ENCODE measurements at places on chromosomes 11 and 22.

DNA sequence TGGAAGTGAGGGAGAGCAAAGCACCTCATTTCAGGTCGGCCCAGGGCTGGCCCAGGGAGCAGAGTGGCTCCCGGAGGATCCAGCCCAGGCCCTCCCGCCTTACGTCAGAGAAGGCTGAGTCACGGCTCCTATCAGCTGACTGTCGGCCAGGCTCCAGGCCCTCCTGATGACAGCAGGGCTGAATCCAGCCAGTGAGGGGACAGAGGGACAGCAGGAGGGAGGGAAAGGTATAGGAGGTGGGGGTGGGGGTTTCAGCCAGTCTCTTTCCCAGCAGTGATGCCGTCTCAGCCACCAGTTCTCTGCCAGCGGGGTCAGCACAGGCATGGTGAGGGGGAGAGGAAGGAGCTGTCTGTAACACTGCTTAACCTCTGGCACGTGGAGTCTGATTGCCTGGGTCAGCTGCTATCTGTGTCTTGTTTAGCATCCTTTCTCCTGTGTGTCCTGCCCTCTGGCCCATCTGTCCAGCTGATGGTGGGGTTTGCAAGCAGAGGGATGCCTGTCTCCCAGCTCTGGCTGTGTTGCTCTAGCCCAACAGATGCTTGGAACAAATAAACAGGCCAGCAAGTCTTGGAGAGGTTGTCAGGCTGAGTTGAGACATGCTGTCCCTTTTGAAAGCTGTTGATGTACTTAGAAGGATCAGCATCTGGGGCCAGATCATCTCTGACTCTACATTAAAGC is 74.0 kb downstream of the ADAMTS15 start:
- DNase-seq = no peak

DNA sequence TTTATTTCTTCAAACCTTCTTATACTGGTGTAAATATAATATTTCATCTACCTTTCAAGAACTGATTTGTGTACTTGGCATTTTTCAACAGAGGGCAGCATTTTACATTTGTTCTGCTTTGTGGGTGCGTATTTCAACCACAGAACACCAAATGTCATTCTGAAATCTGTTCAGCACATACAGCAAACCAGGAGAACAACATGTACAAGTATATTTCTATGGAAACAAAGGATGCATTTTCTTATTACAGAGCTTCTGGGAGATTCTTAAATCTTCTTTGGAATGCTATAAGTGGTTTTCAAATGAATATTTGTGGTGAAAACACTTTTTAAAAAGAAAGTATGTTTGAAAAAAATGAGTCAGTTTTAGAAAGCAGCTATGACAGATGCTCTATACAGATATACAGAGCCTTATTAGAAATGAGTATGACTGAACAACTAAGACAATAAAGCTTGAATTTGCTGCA is 946.0 kb downstream of the FAM181B start:
- DNase-seq = no peak

DNA sequence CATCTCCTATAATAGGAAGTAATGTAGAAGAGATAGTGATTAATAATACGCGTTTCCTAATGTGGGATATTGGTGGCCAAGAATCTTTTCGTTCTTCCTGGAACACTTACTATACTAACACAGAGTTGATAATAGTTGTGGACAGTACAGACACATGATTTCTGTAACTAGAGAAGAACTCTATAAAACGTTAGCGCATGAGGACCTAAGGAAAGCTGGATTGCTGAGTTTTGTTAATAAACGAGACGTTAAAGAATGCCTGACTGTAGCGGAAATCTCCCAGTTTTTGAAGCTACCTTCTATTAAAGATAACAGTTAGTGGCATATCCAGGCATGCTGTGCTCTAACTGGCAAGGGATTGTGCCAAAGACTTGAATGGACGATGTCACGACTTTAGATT is 83.3 kb downstream of the GGT1 start:
- DNase-seq = no peak

DNA sequence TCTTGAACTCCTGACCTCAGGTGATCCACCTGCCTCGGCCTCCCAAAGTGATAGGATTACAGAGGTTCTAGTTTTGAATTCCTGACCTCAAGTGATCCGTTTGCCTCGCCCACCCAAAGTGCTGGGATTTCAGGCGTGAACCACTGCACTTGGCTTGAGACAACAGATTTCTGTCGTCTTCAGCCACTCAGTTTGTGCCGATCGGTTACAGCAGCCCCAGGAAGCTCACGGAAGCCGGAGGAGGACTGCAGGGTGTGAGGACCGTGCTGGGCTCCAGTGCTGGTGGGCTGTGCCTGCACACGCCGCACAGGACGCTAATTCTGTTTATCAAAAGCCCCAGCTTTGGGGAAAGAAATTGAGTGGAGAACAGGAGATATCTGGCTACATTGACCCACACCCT is 82.0 kb downstream of the CELSR1 start:
- no peak for DNase-seq

- DNase-seq = no peak
These were observed 115.0 kb downstream of the FDX1 start for GRCh38 chr11:110544779-110545178.

DNA sequence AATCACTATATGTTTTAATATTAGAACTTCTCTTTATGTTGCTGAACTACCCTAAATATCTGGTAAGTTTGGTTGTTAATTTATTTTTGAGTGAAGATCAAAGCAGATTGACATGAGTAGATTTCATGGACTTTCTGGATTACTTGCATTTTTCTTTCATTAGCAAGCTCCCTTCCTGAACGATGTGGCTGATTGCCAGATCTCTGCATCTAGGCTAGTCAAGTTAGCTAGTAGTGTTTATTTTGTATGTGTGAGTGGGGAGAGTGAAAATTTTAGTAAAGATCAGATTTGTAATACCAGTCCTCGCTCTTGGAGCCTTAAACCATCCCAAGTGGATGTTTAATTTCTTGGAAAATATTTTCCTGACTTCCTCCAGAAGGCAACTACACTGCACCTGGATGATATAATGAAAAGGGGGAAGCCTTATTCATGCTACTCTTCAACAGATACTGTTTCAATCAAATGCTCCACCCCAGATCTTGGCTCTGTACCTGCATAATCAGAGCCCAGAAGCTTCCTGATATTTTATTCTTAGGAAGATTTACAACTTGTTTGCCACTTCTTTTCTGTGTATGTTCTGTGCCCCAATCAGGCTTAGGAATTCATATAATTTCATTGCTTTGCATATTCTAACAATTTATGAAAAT is 143.2 kb upstream of the GRIA4 start:
- DNase-seq = no peak

GRCh38 chr11:35126000-35126878 is 12.7 kb upstream of the CD44 start:
- DNase-seq = no peak

DNA sequence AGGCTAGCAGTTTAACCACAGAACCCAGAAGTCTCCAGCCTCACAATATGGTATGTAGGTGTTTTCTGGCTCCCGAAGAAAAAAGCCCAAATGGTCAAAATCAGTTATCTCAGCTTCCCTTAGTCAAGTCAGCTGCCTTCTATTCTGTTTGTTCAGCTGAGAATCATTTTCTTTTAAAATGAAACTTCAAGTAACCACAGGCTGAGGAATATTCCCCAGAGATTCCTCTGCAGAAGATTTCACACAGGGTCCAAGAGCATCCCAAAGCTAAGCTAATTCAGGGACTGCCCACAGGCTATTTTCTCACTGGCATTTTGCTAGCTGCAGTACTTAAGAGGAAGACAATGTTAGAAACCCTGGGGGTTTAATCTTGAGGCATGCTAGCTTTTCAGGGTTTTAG is 977.0 kb upstream of the CHORDC1 start:
- no peak for DNase-seq

DNA sequence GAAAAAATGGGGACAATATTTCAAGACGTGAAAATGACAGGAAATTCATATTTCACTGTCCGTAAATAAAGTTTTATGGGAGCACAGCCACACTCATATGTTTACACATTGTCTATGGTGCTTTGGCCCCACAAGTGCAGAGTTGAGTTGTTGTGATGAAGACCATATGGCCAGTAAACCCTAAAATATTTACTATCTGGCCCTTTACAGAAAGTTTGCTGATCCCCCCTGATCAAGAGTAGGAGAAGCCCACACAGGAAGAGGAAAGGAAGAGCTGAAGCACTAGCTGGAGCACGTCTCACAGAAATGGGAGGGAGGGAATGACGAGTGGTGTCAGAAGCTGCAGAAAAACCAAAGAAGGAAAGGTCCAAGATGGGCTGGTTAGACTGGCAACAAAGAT is 78.8 kb downstream of the TNRC6B start:
- DNase-seq = no peak

GRCh38 chr11:22685111-22685510 is 18.7 kb downstream of the GAS2 start:
- DNase-seq = no peak

GRCh38 chr11:45155058-45155551 is 8.7 kb downstream of the PRDM11 start:
- no peak for DNase-seq

GRCh38 chr11:115134926-115135325 is 369.3 kb downstream of the CADM1 start:
- DNase-seq = no peak

GRCh38 chr11:133509924-133510697 is 22.2 kb downstream of the OPCML start:
- no peak for DNase-seq

DNA sequence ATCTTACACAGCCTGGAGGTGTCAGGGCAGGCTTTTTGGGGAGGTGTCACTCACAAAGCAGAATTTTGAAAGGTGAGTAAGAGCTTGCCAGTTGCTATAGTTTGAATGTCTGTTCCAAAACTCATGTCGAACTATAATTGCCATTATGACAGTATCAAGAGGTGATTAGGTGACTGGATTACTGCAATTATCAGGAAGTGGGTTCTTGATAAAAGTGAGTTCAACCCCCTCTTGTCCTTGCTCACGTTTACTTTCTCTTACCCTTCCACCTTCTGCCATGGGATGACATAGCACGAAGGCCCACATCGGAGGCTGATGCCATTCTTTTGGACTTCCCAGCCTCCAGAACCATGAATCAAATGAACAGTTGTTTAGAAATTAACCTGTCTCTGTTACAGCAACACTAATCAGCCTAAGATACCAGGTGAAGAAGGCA is 4.7 kb upstream of the C11orf86 start:
- no peak for DNase-seq

DNA sequence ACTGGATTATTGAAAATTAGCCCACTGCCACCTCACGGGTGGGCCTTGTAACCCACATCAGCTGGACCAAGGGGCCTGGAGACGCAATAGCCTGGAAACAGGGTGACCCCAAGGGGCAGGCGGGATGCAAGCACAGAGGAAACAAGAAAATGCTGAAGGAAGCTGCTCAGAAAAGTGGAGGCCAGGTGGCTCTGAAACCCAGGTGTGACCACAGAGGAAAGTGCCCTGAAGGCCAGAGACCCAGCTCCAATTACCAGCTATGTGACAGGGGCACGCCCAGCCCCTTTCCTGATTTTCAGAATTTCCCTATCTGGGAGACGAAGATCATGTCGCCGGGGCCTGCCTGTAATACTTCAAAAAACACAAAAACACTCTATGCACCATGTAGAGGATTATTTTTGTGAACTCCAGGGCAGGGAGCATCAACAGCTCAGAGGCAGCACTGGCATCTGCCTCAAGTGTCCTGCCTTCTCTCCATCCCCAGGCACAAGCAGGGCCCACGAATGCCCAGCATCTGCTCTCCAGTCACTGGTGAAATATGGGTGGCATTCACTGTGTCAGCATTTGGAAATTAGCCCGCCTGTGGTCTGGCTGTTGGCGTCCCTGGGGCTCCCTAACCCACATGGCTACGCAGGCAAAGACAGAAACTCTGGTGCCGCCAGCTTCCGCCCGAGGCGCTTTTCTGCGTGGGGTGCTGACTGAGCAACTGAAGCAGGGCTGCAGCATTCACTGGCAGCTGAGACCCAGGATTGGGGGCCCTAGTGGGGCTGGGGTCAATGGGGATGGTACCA is 6.3 kb downstream of the KCNJ1 start:
- DNase-seq = no peak

DNA sequence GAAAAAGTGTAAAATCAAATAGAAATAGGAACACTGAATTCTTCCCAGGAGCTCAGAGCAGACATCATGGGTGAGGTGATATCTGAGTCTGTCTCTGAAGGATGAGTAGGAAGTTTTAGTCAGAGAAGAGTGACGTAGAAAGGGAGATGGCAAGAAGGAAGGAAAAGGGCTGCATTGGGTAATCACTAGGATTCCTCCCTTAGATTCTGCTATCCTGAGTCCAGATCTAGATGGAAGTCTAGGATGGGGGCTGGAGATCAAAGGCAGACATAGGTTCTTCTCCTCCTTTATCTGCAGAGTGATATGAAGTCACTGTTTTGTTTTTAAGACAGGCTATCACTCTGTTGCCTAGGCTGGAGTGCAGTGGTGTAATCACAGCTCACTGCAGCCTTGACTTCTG is 30.4 kb downstream of the POU2F3 start:
- no peak for DNase-seq

- no peak for DNase-seq
These were observed 9.2 kb downstream of the OR5A2 start for GRCh38 chr11:59417023-59417422.

DNA sequence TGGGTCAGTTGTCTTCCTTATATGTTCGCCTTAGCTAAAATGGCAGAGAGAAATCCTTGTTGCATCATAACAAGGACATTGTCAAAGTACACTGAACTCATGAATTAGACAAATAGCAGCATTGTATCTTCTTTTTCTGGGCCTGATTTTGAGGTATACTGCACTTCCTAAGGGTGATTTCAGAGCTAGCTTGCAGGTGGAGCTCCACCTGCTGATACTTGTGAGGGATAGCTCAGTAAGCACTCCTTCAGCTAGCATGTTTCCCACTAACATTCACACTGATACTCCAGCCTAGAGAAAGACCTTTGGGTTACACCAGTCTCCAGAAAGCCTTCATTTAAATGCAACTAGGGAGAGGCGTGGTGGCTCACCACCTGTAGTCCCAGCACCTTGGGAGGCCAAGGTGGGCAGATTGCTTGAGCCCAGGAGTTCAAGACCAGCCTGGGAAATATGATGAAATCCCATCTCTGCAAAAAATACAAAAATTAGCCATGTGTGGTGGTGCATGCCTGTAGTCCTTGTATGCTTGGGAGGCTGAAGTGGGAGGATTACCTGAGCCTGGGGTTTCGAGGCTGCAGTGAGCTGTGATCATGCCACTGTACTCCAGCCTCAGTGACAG is 29.8 kb downstream of the JAM3 start:
- no peak for DNase-seq

- no peak for DNase-seq
These were observed 13.9 kb downstream of the IL17REL start for GRCh38 chr22:49998718-49999062.

DNA sequence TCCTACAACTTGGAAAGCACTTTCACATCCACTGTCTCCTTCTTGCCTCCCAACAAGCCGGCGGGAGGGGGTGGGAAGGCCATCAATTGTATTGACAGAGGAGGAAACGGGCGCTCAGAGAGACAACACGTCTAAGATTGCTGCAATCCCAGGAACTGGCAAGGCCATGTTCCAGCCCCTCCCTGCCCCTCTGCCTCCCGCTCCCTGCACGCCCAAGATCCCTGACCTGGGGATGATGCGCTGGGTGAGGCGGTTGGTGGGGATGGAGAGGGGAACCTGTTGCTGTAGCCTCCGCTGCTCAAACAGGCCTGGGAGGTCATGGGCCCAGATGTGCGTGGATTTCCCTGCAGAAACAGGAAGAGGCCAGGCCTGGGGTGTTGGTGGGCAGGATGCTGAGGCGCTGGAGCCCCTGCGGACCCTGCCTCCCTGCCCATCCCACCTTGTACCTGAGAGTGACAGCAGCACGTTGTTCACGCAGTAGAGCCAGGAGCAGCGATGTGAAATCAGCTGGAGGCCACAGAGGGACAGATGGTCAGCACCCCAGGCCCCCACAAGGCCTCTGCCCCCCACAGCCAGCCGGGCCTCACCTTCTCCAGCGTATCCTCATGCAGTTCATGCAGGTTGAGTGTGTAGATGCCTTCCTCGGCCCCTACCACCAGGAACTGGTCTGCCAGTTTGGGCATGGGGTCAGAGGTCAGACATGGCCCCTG is 6.8 kb downstream of the MAP4K2 start:
- DNase-seq = no peak

Measured in endothelial cell (in vitro differentiated cells).